ENCODE measurements at places on chromosomes 5 and 9. TPM values are rescaled to one million over a fixed set of nuclear protein-coding genes. Genes with fewer than 3 reads are reported as not detected.

- DNase-seq: no peak
These were observed 518 bp upstream of the FAM13B start for GRCh38 chr5:138033386-138033808.

DNA sequence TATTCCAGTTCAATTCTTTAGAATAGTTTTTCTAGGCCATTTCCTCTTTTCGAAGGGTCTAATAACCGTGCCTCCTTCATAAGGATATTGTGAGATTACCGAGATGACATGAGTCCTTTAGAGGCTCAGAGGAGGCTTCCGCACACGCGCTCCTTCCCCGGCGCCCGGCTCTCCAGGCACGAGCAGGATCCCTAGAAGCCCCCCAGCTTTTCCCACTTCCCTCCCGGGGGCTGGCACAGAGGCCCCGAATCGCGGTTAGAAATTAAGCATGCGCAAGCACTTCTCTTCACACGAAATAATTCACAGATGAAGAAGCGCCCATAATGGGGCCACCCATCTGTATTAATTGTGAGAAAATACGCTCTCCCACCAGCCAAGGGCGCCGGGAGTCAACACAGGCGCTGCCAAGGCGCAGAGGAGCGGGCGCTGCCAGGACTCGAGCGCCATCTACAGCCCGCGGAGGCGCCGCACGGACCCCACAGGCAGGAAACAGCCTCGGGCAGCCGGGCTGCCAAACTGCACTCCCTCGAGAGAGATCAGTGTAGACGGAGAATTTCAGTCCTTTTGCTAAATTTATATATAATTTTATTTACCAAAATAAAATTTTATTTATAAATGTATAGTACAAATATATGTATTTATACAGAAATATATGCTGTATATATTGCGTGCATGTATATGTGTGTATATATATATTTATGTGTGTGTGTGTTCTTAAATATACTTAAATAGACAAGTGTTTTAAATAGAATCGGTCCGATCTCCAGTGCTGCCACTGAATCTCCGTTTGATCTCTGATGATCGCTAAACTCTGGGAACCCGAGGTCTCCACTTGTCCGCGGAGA, 258.1 kb upstream of the NFIL3 start:
- peak; percentile 60 for DNase-seq

DNA sequence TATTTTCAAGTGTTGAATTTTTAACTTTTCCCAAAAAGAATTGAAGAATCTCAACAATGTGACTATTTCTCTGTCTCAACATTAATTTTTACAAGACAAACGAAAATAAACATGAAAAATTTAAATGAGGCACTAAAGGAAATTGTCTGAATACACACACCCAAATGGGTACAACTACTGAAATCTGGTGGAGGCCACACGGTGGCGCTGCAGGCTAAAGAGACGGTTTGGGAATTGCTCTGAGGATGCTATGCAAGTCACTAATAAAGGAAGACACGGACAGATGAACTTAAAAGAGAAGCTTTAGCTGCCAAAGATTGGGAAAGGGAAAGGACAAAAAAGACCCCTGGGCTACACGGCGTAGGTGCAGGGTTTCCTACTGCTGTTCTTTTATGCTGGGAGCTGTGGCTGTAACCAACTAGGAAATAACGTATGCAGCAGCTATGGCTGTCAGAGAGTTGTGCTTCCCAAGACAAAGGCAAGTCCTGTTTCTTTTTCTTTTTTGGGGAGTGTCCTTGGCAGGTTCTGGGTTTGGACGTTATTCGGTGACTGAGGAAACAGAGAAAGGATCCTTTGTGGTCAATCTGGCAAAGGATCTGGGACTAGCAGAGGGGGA, at the start of gene PCDHB10:
Gene PCDHB10, plus strand, starts transcription at position 244 of the 616 bp plus-strand sequence. Its CDS starts 200 bp downstream, at position 444.
- DNase-seq: peak; percentile 60

DNA sequence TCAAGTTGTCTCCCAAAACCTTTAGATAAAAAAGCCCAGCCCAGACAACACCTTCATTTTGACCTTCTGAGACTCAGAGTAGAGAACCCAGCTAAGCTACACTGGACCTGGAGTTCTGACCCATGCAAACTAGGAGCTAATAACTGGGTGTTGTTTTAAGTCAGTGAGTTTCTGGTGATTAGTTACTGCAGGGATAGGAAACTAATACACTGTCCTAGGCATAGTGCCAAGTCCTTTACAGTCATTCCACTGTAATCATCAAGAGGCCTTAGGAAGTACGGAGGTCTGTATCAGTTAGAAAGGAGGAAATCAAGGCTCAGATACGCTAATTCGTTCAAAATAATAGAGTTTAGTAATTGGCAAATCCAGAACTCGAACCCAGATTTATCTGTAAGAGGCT, 197.9 kb downstream of the KCTD16 start:
- peak; percentile 32 for DNase-seq

DNA sequence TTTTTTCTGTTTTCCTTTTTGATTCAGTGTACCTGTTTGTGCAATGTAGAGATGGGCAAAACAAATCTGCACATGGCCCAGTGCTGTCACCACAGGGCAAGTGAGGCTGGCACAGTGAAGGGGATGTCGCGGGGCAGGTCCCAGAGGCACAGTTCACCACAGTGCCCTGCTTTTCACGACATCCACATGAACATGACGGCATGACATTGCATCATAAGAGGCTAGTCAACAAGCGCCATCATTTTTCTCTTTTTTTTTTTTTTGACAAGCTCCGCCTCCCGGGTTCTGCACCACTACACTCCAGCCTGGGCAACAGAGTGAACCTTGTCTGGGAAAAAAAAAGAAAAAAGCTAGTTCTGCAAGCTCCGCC, 42.9 kb upstream of the VDAC1 start:
- no peak for DNase-seq

DNA sequence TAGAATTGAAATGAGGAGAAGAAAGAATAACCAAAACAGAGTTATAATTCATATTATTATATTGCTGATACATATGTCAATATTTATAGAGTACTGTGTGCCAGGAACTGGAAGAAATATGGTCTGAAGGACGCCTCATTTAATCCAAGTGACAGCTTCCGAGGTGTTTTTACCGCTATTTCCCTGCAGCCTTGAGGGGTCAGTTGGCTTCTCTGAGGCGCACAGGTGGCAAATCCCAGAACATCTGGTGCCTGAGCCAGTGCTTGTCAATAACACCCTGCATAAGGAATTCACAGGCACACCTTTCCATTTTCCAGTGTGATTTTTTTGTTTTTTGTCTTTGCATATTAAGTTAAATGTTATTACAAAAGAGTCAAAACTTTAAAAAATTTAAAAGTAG, 43.3 kb upstream of the CTSL start:
- DNase-seq: no peak

GRCh38 chr9:18006591-18006990, 427.7 kb downstream of the SH3GL2 start:
- DNase-seq: no peak

DNA sequence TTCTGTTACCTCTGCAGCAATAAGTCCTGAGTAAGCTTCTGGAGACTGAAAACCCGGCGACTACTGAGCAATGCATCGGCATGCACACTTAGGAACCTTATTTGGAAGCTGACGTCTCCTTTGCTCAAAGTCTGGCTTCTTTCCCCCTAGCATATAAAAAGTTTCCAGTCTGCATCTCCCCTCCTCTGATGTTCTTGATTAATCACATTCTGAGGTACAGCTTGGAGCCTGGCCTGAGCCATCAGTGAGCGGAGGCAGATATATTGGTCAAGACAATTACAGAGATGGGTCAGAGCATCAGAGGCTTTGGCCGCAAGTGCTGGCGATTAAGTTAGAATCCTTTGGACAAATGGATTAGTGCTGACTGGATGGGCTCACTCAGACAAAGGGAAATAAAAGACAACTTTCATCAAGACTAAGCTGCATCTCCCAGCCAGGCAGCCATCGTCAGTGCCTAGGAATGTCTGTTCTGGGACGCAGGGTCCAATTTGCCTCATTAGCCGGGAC, 140.7 kb downstream of the MTX3 start:
- no peak for DNase-seq

DNA sequence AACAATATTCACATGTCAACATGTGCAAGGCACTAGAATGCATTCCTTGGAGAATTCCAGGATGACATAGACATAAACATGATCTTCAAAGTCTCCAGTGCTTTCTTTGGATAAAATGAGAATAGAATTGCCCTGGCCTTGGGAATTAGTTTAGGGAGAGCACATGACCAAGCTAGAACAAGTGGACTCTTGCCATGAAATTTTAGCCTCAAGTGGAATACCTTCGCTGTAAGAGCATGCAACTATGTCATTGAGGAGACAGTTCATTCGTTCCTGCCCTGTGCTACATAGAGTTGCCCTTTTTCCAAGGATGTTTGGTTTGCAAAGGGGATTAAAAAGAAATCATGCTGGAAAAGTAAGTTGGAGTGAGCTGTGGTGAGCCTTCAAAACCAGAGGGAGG, 42.7 kb downstream of the ZFAND5 start:
- no peak for DNase-seq

GRCh38 chr9:99030092-99030511, 74.8 kb upstream of the TGFBR1 start:
- DNase-seq: peak; percentile 58

GRCh38 chr9:32841314-32841713, 58.0 kb downstream of the TMEM215 start:
- DNase-seq: peak; percentile 21

- DNase-seq: no peak
These were observed 3.4 kb upstream of the CAMSAP1 start for GRCh38 chr9:135910757-135911156.

RLN2 gene
- total RNA-seq: not detected

INSL6 gene
- not detected for total RNA-seq

ZNF300 gene
- total RNA-seq: 15.4 TPM

WNT8A gene
- total RNA-seq: not detected

SCGB3A2 gene
- total RNA-seq: not detected

WDR31 gene
- 2.9 TPM for total RNA-seq
